ENCODE measurements at places on chromosomes 16 and 17.

- DNase-seq = no peak
These were observed 2.2 kb downstream of the PLA2G15 start for GRCh38 chr16:68247400-68247799.

- no peak for DNase-seq
These were observed 388.6 kb downstream of the CPPED1 start for GRCh38 chr16:12415072-12415471.

- DNase-seq = no peak
These were observed 154.4 kb downstream of the FOXL1 start for GRCh38 chr16:86732621-86733295.

GRCh38 chr16:66477028-66477515 lies 50.0 kb downstream of the BEAN1 start:
- DNase-seq = no peak

- no peak for DNase-seq
These were observed 110.8 kb downstream of the IRX3 start for GRCh38 chr16:54175552-54176375.

DNA sequence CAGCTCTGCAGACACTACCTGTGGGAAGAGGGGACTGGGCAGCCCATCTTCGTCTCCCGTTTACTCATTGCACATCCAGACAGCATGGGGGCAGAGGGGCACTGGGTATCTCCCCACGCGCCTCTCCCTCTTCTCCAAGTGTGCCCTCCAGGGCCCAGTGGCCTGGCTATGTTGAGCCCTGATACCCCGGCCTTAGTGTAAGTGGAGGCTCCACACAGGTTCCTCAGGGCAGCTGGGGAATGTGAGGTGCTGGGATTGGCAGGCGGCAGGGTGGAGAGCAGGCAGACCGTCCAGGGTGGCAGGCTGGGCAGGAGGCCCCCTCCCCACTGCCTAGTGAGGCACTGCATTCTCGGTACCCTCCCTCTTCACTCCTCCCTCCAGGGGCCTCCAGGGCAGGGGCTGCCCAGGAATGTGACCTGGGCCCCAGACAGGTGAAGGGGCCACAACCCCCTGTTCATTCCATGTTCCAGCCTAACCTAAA lies 13.2 kb upstream of the NAGLU start:
- DNase-seq = no peak

- DNase-seq = no peak
These were observed 9.2 kb downstream of the TAF1C start for GRCh38 chr16:84177741-84178073.

GRCh38 chr16:24524855-24525677 lies 14.3 kb upstream of the RBBP6 start:
- no peak for DNase-seq

- DNase-seq = no peak
These were observed 14.8 kb upstream of the TMED6 start for GRCh38 chr16:69366431-69366830.

- DNase-seq = no peak
These were observed 17.1 kb upstream of the SREBF1 start for GRCh38 chr17:17853811-17854447.

DNA sequence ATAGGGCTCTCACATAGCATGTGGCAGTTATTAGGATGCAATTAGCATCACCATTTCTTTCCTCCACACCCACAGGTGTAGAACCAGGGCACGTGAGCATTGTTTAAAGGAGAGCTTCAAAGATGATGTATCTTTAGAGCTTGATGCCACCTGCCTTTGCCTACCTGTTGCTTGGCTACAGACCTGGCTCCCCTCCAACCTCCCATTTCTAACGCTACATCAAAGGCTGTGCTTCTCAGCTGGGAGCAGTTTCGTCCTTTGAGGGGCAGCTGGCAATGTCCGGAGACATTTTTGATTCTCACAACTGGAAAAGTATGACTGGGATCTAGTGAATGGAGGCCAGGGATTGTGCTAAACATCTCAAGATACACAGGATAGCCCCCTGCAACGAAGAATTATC lies 78.5 kb upstream of the CLEC3A start:
- DNase-seq = no peak

DNA sequence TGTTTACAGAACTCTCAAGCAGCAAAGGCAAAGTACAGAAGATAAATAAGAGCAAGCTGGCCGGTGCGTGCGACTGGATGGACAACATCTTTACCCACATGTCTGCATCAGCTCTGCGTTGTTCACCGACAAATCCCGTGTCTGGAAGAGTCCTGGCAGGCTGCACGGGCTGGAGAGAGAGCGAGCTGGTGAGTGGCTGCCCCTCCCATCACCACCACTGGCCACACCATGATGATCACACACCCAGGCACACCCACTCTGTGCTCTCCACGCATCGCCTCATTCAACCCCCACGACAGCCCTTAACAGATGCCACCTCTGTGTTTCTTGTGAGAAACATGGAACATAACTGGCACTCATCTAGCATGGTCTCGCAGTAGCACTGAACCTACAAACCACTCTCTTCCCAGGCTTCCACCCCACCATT lies 59.2 kb downstream of the ANKRD11 start:
- no peak for DNase-seq

DNA sequence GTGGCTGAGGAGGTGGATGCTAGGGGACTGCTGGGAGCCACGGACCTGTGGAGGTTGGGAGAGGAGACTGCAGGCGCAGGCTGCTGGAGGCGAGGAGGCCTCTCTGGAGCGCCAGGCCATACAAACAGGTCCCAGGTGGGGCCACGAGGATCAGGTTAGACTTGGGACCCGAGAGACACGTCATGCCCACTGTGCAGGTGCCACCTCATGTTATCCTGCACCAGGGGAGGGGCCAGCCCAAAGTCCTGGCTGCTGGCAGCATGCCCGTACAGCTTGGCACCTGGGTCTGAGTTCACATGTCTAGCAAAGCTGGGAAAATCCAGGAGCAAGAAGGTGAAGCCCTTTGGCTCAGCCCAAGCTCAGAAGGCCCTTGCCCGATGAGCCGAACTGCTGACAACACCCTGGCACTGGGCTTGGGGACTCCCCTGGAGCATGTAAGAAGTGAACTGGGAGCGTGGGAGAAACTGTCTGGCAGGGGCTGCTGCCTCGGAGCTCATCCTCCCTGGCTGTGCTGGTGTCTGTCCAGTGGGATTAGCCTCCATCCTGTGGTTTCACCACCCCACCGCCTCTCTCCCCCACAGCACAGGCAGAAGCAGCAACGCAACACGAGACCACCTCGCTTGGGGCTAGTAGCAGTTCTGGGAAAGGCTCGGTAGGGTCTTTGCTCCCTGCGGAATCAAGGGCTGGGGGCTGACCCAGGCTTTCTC lies 5.3 kb downstream of the ARHGDIA start:
- no peak for DNase-seq

GRCh38 chr17:16936536-16937310 lies 35.2 kb downstream of the TNFRSF13B start:
- DNase-seq = no peak

DNA sequence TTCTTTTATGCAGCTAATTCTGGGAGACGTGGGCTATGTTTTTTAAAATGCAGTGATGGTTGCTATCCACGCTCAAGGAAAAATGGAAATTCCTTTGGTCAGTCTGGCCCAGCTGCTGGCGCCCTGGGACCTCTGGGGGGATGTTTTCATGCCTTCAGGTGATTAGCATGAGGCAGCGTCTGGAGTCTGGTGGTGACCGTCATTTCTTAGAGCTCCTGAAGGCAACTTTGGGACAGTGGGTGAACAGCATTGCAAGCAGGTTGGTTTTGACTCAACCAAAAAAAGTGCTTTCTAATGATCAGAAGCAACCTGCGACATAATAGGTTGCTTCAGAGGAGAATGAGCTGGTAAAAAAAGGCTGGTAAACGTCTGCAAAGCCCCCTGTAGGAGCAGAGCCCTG lies 82.3 kb downstream of the RPA1 start:
- no peak for DNase-seq

GRCh38 chr16:13863075-13863765 lies 56.7 kb upstream of the ERCC4 start:
- DNase-seq = no peak

DNA sequence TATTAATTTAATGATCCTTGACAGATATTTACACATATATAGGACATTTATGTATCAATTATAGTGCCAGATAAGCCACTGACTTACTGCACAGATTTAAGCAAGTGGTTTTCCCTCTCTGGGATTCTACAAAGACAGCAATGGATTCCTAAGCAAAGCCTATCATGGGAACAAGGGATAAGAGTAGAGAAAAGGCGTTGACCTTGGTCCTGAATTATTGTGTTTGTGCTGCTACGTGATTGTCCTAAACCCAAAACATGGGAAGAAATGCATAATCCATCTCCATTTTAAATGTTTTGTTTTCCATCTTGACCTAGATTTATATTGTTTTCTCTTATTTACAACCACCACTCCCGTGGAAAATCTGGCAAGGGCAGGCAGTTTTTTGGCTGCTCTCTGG lies 14.0 kb downstream of the SLFN11 start:
- no peak for DNase-seq

DNA sequence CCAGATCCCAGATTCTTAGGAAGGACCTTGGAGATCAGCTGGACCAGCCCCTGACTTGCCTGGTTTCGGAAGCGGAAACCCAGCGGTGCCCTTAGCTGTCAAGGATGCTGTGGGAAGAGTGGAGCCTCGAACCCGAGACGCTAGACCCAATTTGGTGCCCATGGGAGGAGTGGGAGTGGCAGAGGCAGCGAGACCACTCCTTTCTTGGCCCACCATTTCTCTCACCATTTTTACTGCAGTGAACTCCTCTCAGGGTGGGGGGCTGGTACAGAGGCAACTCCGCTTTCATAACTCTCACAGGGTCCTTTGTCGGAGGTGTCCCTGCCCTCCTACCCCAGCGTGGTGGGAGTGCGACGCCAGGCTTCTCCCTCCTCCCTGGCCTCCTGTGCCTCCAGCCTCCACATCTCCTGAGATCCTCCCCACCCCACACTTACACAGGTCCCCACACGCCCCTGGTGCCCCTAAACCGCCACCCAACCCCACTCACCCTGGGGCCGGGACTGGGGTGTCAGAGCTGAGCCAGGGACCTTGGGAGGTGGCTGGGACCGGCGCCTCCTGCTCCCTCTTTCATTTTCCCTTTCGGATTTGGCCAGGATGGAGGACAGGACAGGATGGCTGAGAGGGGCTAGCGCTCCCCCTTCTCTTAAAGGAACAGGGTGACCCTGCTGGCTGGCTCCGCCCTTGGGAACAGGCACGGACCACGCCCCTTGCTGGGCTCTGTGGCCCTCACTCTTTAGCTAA lies at the start of gene GJD3:
Gene GJD3 (minus strand): TSS at position 617 of the 741 bp plus-strand sequence. CDS start 922 bp downstream, outside the sequence.
- no peak for DNase-seq

DNA sequence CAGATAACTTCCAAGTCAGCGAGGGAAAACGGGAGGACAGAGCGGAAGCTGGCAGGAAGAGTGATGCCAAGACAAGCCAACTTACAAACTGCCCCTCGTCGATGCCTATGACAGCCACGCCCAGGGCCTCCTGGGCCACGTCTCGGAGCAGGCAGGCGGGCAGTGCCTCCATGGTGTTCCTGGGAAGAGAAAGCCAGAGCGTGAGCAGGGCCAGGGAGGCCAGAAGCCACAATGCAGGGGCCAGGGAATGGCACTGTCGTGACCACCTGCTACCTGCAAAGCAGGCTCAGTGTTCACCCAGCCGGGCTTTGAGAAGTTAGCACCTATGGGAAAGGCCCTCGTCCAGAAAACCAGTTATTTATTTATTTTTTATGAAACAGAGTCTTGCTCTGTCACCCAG lies 4.3 kb downstream of the TK1 start:
- DNase-seq = no peak

DNA sequence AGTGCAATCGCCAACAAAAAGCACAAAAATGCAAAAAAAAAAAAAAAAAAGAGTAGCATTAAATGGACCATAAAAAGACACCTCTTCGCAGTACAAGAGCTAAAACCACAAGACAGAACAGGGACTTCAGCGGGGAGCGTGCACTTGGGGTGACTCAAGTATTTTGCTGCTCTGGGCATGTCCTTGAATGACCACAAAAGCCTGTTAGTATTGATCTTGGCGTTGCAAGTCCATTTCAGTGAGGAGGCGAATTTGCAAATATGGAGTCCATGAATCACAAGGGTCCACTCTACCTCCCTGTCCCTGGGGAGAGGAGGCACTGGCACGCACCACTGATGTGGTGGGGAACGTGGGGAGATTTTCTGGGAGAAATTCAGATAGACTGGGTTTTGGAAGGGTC lies 78.9 kb downstream of the CNGB1 start:
- no peak for DNase-seq

- DNase-seq = no peak
These were observed 19.6 kb downstream of the AKAP10 start for GRCh38 chr17:19958023-19958422.

GRCh38 chr17:56297184-56297583 lies 143.9 kb downstream of the ANKFN1 start:
- no peak for DNase-seq
